ENCODE measurements at places on chromosomes 16 and 17. TPM values are rescaled to one million over a fixed set of nuclear protein-coding genes. Genes with fewer than 3 reads are reported as not detected.

FOXC2 gene
- total RNA-seq = 13.8 TPM

- H3K4me3 ChIP-seq = no peak overlapping the region
- H3K4me1 ChIP-seq = no peaks in the 10 kb centered on the region
- DNase-seq = no peak
Observed at GRCh38 chr17:33014751-33015150, 23.1 kb downstream of the SPACA3 start.

DNA sequence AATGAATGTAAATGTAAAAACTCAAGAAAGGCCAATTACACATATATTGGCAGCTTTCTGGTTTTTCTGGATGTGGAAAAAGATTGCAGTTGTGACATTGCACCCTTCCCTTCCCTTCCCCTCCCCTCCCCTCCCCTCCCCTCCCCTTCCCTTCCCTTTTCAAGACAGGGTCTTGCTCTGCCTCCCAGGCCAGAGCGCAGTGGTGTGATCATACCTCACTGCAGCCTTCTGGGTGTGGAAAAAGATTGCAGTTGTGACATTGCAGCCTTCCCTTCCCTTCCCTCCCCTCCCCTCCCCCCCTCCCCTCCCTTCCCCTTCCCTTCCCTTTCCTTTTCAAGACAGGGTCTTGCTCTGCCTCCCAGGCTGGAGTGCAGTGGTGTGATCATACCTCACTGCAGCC lies 41.7 kb downstream of the PIK3R5 start:
- DNase-seq = no peak
- H3K4me1 ChIP-seq = no peaks in the 10 kb centered on the region
- H3K36me3 ChIP-seq = no peaks in the 10 kb centered on the region
- no peak overlapping the region for H3K27ac ChIP-seq
- no peak overlapping the region for H3K4me3 ChIP-seq

GRCh38 chr17:34252444-34253138 lies 2.5 kb upstream of the CCL2 start:
- peak; percentile 97 for DNase-seq
- peak overlapping the region; percentile 89 for H3K27ac ChIP-seq
- H3K4me3 ChIP-seq = no peak overlapping the region
- H3K36me3 ChIP-seq = no peaks in the 10 kb centered on the region
- H3K4me1 ChIP-seq = peaks cover 85% of the 10 kb centered on the region

CORO6 gene
- total RNA-seq = 139 TPM

DNA sequence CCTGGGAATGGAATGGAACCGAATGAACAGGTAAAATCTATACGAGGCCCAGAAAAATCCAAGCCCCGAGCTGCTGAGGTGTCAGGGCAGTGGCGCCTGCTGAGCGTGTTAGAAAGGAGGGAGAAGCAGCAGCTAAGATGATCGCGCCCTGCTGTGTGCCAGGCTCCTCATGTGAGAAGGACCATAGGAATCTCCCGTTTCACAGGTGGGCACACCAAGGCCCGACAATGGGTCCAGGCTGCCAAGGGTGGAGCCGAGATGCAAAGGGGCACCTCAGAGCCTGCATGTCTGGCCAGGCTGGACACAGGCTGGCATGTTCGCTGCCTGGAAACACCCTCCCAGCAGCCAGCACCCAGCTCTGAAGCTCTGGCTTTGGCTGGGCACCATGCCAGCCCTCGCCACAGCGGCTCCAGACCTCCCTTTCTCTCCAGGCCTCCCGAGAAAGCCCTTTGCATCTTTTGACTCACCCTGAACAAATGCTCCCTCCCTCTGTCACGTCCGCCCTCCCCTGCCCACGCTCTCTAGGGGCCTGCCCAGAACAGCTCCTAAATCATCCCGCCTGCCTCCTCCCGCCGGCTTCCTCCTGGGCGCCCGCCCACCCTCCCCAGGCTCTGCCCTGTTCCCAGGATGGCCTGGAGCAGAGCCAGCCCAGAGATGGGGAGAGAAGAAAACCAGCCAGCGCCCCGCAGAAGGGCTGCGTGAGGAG lies 217.8 kb upstream of the GSE1 start:
- H3K27me3 ChIP-seq = no peaks in the 10 kb centered on the region
- peaks cover 35% of the 10 kb centered on the region for H3K4me1 ChIP-seq
- no peak overlapping the region for H3K4me3 ChIP-seq

SYNGR3 gene
- total RNA-seq = not detected

DNA sequence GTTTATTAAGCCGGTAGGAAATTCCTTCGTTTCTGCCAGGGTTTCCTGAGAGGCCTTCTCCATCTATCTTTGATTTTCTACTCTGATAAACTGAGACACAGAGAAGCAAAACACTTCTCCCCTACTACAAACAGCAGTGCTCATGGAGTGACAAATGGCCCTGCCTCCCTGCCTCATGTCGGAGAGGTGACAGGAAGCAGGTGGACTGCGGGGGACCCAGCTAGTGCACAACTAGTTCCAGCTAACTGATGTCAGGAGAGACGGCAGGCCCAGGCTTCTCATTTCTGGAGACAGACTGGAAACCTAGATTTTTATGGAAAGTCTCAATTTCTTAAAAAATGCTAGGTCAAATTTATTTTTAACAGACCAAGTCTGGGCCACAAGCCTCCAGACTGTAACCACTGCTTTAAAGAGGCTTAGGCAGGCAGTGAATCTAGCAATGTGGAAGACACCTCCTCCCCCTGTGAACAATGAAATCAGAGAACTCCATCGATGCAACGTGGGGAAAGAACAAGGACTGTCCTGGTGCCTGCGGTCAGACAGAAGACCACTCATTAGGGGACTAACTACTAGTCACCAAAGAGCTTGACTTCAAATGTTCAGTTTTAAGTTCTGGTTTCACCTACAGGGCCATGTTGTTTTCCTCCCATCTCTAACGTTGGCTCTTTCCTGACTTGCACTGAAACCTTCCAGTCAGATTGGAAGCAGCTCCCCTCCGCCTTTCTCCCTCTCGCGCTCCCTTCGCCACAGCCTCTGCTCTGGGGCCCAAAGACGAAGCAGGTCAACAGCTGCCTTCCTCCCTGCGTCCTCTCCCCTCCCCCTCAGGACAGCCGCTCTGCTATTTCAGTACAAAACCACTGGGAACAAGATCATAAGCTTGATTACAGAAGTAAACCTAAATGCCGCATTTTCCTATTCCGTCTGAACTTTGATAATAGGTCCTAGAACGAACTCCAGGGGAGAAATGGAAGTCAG lies 17.6 kb downstream of the GTF3C1 start:
- peaks cover 7% of the 10 kb centered on the region for H3K36me3 ChIP-seq
- no peak for DNase-seq
- H3K4me1 ChIP-seq = no peaks in the 10 kb centered on the region

TIGD7 gene
- 6.6 TPM for total RNA-seq

DNA sequence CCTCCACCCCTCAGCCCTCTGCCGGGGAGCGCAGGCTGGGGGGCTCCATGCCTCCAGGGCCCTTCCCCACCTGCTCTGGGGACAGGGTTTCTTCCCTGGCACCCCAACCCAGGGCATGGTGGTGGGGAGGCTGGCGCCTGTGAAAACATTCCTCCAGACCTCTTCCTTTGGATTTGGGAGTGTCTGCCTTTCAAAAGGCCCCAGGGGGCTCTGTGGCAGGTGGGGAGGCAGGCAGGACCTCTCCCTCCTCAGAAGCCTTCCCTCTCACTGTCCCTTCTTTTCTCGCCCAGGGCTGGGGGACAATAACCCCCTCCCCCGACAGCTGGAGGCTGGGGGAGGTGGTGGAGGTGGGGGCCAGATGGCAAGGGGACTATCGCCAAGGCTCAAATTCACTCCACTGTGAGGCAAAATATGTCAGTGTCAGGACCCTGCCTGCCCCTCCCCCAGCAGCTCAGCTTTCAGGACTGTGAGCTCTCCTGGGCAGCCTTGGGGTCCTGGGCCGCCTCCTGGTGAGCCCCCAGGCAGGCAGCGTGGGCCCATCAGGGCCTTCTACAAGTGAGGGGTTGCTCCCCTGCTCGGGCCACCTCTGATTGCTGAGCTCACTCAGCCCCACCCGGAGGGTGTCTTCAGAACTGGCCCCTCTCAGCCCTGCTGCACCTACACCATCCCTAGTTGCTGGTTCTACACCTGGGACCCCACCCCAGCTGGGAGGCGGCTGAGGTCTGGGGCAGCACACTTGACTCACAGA lies 1.8 kb downstream of the CDH15 start:
- peak overlapping the region; percentile 6 for H3K27ac ChIP-seq
- H3K36me3 ChIP-seq = no peaks in the 10 kb centered on the region
- no peak for DNase-seq
- no peak overlapping the region for H3K4me3 ChIP-seq
- no peaks in the 10 kb centered on the region for H3K27me3 ChIP-seq

- no peaks in the 10 kb centered on the region for H3K36me3 ChIP-seq
- DNase-seq = peak; percentile 38
- H3K27me3 ChIP-seq = no peaks in the 10 kb centered on the region
- no peak overlapping the region for H3K27ac ChIP-seq
Observed at GRCh38 chr17:49290690-49291359, 60.2 kb upstream of the PHOSPHO1 start.

IGSF6 gene
- 2.4 TPM for total RNA-seq

- no peaks in the 10 kb centered on the region for H3K36me3 ChIP-seq
- no peaks in the 10 kb centered on the region for H3K27me3 ChIP-seq
- H3K27ac ChIP-seq = no peak overlapping the region
- no peak overlapping the region for H3K4me3 ChIP-seq
- H3K4me1 ChIP-seq = no peaks in the 10 kb centered on the region
Observed at GRCh38 chr16:82625066-82625968, 1.5 kb upstream of the CDH13 start.

GRCh38 chr17:80529104-80529903 lies 15.3 kb upstream of the RPTOR start:
- no peak for DNase-seq
- no peaks in the 10 kb centered on the region for H3K4me1 ChIP-seq
- H3K27ac ChIP-seq = no peak overlapping the region
- no peaks in the 10 kb centered on the region for H3K36me3 ChIP-seq
- H3K4me3 ChIP-seq = no peak overlapping the region

- no peaks in the 10 kb centered on the region for H3K27me3 ChIP-seq
- no peaks in the 10 kb centered on the region for H3K36me3 ChIP-seq
- no peak overlapping the region for H3K27ac ChIP-seq
- peaks cover 33% of the 10 kb centered on the region for H3K4me1 ChIP-seq
- DNase-seq = peak; percentile 59
Observed at GRCh38 chr17:78993241-78993956, 13.7 kb upstream of the LGALS3BP start.

C1QL1 gene
- total RNA-seq = 9.8 TPM

NGFR gene
- total RNA-seq = 279 TPM

ZMYND15 gene
- 0.42 TPM for total RNA-seq

- no peaks in the 10 kb centered on the region for H3K36me3 ChIP-seq
- H3K4me1 ChIP-seq = no peaks in the 10 kb centered on the region
- H3K27me3 ChIP-seq = no peaks in the 10 kb centered on the region
- DNase-seq = no peak
- H3K4me3 ChIP-seq = no peak overlapping the region
- no peak overlapping the region for H3K27ac ChIP-seq
Observed at GRCh38 chr16:72884037-72884436, 163.9 kb downstream of the ZFHX3 start.

DNA sequence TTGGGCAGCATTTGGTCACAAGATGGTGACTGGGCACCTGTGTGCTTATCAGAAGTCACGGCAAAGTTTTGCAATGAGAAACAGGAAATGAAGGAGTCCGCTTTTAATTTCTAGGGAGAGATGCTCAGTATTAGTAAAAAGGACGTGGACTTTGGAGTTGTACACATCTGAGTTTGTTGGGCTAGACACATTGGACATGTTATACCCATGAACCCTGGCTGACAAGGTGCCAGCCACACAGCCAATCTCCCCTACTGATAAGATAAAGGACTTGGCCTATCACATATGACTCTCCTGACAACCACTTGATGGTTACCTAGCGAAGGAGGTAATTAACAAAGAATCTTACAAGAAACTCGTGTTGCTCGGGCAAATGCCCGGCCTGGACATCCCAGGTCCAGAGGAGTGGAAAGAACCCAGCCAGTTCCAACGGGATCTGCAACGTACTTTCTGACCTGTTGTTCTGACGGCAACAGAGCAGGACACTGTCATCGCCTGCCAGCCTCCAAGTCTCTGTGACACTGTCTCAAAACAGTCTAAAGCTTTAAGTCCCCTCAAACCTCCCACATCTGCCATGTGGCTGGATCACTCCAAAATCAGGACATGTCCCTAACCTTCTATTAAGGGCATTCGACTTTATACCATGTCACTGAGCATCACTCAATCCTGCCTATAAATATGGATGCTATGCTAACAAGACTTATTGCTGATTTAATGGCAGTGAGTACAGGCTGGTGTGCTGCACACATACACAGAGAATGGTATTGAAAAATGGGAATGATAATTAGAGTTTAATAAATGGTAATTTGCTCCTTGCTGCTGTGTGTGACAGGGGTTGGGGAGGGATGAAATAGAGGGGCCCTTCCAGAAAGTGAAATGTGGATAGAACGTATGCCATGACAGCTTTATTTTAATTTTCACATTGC lies 47.6 kb upstream of the LYRM9 start:
- H3K4me3 ChIP-seq = no peak overlapping the region
- H3K27ac ChIP-seq = no peak overlapping the region
- no peak for DNase-seq

- H3K36me3 ChIP-seq = peaks cover 88% of the 10 kb centered on the region
- H3K4me1 ChIP-seq = peaks cover 61% of the 10 kb centered on the region
- peak overlapping the region; percentile 43 for H3K4me3 ChIP-seq
- no peaks in the 10 kb centered on the region for H3K27me3 ChIP-seq
- peak overlapping the region; percentile 89 for H3K27ac ChIP-seq
- DNase-seq = no peak
Observed at GRCh38 chr17:1729966-1730325, 5.4 kb downstream of the WDR81 start.

GRCh38 chr16:81808933-81809480 lies 29.9 kb downstream of the PLCG2 start:
- DNase-seq = no peak
- no peaks in the 10 kb centered on the region for H3K27me3 ChIP-seq
- H3K4me1 ChIP-seq = no peaks in the 10 kb centered on the region
- no peaks in the 10 kb centered on the region for H3K36me3 ChIP-seq
- H3K27ac ChIP-seq = peak overlapping the region; percentile 50

TMED6 gene
- not detected for total RNA-seq

DNA sequence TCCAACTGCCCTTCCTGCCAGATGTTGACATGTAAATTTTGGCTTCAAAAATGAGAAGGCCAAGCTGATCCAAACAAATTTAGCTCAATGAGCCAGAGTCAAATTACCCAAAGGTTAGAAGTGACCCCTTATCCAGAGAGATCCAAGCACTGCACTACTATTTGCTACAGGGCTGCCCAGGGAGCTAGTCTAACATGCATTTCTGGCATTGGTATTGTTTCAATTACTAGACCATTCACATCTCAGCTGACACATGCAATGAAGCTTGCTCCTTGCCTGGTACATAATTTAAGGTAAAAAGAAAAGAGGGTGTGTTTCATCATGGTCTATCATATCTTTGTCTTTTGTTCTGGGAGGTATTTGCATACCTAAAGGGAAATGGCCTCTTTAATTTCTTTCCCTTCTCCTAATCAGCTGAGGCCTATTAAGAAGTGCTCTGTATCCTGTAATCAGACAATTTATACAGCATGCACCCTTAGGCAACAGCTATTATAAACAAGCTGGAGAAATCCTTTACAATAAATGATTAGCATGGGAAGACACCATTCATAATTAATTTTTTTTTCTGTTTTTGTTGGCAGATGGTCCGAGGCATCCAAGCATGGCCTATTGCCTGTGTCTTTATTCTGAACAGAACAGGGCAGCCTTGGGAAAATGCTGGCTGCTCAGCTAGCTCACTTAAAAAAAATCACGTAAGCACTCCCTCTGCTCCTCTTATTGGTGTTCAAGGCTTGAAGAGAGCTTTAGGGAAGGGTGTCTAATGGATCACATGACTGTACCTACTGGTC lies 161.5 kb upstream of the SALL1 start:
- DNase-seq = no peak
- H3K27ac ChIP-seq = no peak overlapping the region
- no peaks in the 10 kb centered on the region for H3K27me3 ChIP-seq
- H3K4me3 ChIP-seq = no peak overlapping the region
- H3K4me1 ChIP-seq = no peaks in the 10 kb centered on the region

KRT9 gene
- total RNA-seq = not detected

Data from tibial nerve (tissue), 4 donors.